ENCODE measurements at places on chromosomes 4 and X.

DNA sequence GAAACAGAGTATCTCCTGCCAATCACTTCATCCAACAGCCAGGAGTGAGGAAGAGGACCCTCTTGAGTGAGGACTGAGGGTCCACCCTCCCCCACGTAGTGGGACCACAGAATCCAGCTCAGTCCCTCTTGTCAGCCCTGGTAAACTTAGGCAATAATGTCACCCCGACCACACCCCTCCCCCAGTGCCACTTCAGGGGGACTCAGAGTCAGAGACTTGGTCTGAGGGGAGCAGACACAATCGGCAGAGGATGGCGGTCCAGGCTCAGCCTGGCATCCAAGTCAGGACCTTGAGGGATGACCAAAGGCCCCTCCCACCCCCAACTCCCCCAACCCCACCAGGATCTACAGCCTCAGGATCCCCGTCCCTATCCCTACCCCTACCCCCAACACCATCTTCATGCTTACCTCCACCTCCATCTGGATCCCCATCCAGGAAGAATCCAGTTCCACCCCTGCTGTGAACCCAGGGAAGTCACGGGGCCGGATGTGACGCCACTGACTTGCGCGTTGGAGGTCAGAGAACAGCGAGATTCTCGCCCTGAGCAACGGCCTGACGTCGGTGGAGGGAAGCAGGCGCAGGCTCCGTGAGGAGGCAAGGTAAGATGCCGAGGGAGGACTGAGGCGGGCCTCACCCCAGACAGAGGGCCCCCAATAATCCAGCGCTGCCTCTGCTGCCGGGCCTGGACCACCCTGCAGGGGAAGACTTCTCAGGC lies at the start of the genes CSAG1 and MAGEA12:
Gene CSAG1, minus strand, starts transcription at position 461 of the 715 bp plus-strand sequence. CDS start 1,261 bp downstream, outside the sequence.
Gene MAGEA12, plus strand, starts transcription at position 497 of the 715 bp plus-strand sequence. CDS start 2,405 bp downstream, outside the sequence.
- H3K4me1 ChIP-seq: no peaks in the 10 kb centered on the region
- peaks cover 3% of the 10 kb centered on the region for H3K27me3 ChIP-seq
- DNase-seq: no peak
- H3K4me3 ChIP-seq: no peak within 1 kb of the TSS
- H3K27ac ChIP-seq: no peak within 1 kb of the TSS

GRCh38 chr4:159018062-159018629 lies 84.7 kb upstream of the RAPGEF2 start:
- no peak overlapping the region for H3K4me3 ChIP-seq
- H3K4me1 ChIP-seq: no peaks in the 10 kb centered on the region
- H3K27ac ChIP-seq: no peak overlapping the region
- H3K27me3 ChIP-seq: peaks cover 11% of the 10 kb centered on the region

DNA sequence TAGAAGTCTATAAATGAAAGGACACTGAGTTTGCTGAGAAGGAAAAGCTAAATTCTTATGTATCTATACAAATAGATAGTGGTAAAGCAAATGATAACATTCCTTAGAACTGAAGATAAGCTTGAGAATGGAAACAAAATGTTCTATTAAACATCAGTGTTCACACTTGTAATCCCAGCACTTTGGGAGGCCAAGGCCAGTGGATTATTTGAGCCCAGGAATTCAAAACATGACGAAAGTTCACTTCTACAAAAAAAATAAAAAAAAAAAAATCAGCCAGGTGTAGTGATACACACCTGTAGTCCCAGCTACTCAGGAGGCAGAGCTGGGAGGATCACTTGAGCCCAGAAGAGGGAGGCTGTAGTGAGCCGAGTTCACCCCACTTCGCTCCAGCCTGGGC lies 199.8 kb downstream of the COMMD8 start:
- H3K4me3 ChIP-seq: no peak overlapping the region
- H3K27me3 ChIP-seq: no peaks in the 10 kb centered on the region
- no peaks in the 10 kb centered on the region for H3K36me3 ChIP-seq
- no peak overlapping the region for H3K27ac ChIP-seq
- no peak for DNase-seq
- no peaks in the 10 kb centered on the region for H3K4me1 ChIP-seq

DNA sequence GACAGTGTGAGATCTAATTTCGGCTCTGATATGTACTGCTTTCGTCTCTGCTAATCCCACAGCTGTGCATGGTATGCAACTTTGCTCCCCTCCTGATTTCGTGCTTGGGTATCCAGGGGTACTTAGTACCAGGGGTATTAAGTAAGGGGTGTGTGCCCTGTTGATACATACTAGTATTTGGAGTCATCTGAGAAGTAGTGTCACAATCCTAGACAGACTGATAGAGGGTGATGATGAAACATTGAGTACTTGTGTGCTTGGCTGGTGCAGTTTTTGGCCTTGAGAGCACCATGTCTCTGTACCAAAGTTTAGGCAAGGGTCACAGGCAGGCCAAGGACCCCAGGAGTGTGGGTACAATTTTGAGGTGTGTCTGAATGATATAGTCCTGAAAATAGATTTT lies 10.9 kb downstream of the GPAT3 start:
- no peaks in the 10 kb centered on the region for H3K27me3 ChIP-seq
- H3K27ac ChIP-seq: no peak overlapping the region
- no peak for DNase-seq
- H3K36me3 ChIP-seq: peaks cover 22% of the 10 kb centered on the region

GRCh38 chr4:101197350-101197749 lies 150.0 kb downstream of the PPP3CA start:
- no peaks in the 10 kb centered on the region for H3K27me3 ChIP-seq
- no peak overlapping the region for H3K4me3 ChIP-seq
- no peak overlapping the region for H3K27ac ChIP-seq
- peaks cover 33% of the 10 kb centered on the region for H3K4me1 ChIP-seq
- H3K36me3 ChIP-seq: peaks cover 26% of the 10 kb centered on the region
- no peak for DNase-seq

DNA sequence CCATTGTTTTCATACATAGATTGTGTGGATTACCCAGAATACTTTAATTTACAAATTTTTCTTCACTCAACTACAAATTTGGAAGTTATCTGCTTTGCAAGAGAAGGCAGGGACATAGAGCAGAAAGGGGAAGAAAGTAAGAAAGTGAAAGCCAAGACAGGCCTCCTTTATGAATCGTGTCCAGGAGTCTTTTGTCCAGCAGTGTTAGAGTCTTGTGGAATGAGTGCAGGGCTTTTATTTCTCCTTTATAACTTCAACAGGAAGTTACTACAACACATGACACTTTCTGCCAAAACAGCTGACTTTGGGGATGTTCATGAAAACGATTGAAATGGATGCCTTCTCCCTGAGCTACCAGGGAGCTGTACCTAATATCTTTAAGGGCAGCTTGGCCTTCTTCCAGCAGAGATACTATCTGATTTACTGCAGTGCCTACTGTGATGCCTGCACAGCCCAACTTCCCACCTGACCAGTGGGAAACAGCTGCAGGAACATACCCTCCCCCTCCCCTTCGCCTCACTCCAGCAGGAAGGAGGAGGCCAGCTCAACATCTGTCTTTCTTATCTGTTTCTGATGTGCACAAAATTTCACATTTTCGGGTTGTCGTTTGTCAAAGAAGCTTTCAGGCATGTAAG lies 557.7 kb upstream of the SLIT2 start:
- no peaks in the 10 kb centered on the region for H3K27me3 ChIP-seq
- no peaks in the 10 kb centered on the region for H3K36me3 ChIP-seq
- no peak overlapping the region for H3K4me3 ChIP-seq
- no peaks in the 10 kb centered on the region for H3K4me1 ChIP-seq

GRCh38 chr4:78612398-78613178 lies 61.0 kb downstream of the ANXA3 start:
- peaks cover 7% of the 10 kb centered on the region for H3K27me3 ChIP-seq
- H3K27ac ChIP-seq: no peak overlapping the region
- no peak for DNase-seq
- no peaks in the 10 kb centered on the region for H3K36me3 ChIP-seq
- no peak overlapping the region for H3K4me3 ChIP-seq

DNA sequence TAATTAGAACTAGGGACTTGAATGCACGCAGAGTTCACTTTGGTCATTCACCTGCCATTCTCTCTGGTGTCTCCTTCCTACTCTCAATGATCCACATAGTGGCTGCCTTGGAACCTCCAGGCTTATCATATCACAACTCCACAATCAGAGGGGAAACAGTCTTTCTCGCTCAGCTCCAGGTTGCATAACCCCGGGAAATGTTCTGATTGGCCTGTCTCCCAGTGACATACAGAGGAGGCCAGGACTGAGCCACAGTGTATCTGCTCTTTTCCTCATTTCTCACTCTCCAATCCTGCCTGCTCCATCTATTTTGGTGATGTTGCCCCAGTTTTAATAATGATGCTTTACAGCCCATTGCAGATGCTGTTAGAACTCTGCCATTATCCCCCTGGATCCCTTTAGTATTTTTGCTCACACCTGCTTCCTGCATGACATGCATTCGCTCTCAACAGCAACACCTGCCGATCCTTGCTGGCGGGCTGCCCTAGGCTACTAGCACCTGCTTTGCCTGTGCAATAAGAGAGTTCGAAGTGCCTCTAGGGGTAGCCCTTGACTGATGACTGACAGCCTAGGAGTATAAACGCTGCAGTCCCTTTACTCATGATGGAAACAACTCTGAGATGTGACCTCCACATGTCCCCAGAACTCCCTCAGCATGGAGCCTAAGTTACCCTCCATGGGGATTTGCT lies 211.3 kb upstream of the RPS6KA3 start:
- DNase-seq: no peak
- H3K4me3 ChIP-seq: no peak overlapping the region
- no peak overlapping the region for H3K27ac ChIP-seq
- H3K27me3 ChIP-seq: peaks cover 12% of the 10 kb centered on the region
- no peaks in the 10 kb centered on the region for H3K36me3 ChIP-seq

- no peaks in the 10 kb centered on the region for H3K4me1 ChIP-seq
- no peaks in the 10 kb centered on the region for H3K36me3 ChIP-seq
- no peak overlapping the region for H3K4me3 ChIP-seq
- H3K27me3 ChIP-seq: no peaks in the 10 kb centered on the region
Observed at GRCh38 chr4:156336511-156336910, 382.8 kb upstream of the CTSO start.

GRCh38 chrX:40933706-40934425 lies 151.4 kb upstream of the USP9X start:
- no peak for DNase-seq
- no peaks in the 10 kb centered on the region for H3K36me3 ChIP-seq
- H3K4me1 ChIP-seq: peaks cover 18% of the 10 kb centered on the region
- H3K4me3 ChIP-seq: peak overlapping the region; percentile 61

- H3K36me3 ChIP-seq: no peaks in the 10 kb centered on the region
- no peak for DNase-seq
- peak overlapping the region; percentile 77 for H3K4me3 ChIP-seq
Observed at GRCh38 chrX:107826238-107827029, 768 bp downstream of the MID2 start.

DNA sequence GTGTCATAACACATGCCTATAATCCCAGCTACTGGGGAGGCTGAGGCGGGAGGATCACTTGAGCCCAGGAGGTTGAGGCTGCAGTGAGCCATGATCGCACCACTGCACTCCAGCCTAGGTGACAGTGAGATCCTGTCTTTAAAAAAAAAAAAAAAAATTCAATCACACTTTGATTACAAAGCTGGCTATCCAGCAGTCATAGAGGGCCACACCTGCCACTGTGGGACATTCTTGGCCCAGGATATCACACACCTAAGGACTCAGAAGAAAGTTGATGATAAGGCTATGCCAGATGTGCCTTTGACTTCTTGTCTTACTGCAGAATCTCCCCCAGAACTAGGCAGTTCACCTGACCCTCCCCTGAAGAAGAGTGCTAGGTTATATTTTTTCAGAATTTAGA lies 122.5 kb upstream of the GALNT7 start:
- DNase-seq: no peak
- no peaks in the 10 kb centered on the region for H3K36me3 ChIP-seq
- no peak overlapping the region for H3K4me3 ChIP-seq

DNA sequence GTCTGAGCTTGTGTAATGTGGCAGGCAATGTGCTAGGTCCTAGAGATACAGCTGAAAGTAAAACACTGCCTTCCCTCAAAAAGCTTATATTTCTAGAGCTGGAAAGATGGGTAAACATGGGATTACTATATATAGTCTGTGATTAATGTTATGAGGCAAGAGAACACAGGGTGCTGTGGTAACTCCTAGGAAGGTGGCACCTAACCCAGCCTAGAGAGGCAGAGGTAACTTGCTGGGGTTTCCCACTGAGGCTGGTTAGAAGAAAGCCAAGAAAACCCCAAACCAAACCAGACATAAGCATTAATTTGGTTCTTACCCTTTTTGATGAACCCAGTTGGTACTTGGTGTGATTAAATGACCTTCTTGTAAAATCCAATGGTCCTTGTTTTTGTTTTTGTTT lies 315.0 kb downstream of the PPP1R2C start:
- no peaks in the 10 kb centered on the region for H3K36me3 ChIP-seq
- H3K4me1 ChIP-seq: no peaks in the 10 kb centered on the region
- no peaks in the 10 kb centered on the region for H3K27me3 ChIP-seq

GRCh38 chr4:184288451-184289178 lies 70.9 kb upstream of the ENPP6 start:
- H3K27ac ChIP-seq: peak overlapping the region; percentile 76
- DNase-seq: no peak

GRCh38 chr4:12118651-12119213 lies 690.0 kb upstream of the HS3ST1 start:
- no peaks in the 10 kb centered on the region for H3K27me3 ChIP-seq
- no peaks in the 10 kb centered on the region for H3K36me3 ChIP-seq
- H3K27ac ChIP-seq: no peak overlapping the region
- H3K4me3 ChIP-seq: no peak overlapping the region
- H3K4me1 ChIP-seq: no peaks in the 10 kb centered on the region

- no peak for DNase-seq
- no peak overlapping the region for H3K27ac ChIP-seq
- peaks cover 28% of the 10 kb centered on the region for H3K4me1 ChIP-seq
- H3K4me3 ChIP-seq: peak overlapping the region; percentile 57
- peaks cover 62% of the 10 kb centered on the region for H3K36me3 ChIP-seq
- H3K27me3 ChIP-seq: peaks cover 14% of the 10 kb centered on the region
Observed at GRCh38 chr4:80197601-80198440, 518 bp downstream of the PRDM8 start.

GRCh38 chr4:151921811-151922210 lies 161.0 kb upstream of the GATB start:
- H3K4me3 ChIP-seq: no peak overlapping the region

DNA sequence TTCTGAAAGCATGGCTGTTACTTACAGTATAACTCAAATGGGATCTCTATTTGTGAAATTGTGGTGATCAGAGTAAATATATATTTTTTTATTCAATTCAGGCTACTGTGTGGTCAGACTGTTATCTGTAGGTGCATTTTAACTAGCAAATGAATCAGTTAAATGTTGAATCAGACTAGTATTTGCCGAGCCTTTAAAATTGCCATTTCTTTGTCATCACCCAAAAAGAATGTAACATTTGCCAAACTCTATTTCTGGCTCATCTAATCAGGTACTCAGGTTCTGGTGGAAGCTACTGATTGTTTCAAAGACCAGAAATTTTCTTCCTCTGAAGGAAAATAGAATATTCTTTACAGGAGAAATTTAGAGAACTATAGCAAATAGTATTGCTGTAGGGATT lies 1.8 kb upstream of the NAA15 start:
- H3K4me1 ChIP-seq: peaks cover 54% of the 10 kb centered on the region
- no peak for DNase-seq
- H3K36me3 ChIP-seq: peaks cover 16% of the 10 kb centered on the region
- H3K27me3 ChIP-seq: no peaks in the 10 kb centered on the region

GRCh38 chr4:72860766-72861165 lies 208.8 kb downstream of the COX18 start:
- no peak overlapping the region for H3K4me3 ChIP-seq
- H3K36me3 ChIP-seq: no peaks in the 10 kb centered on the region
- no peak overlapping the region for H3K27ac ChIP-seq
- no peaks in the 10 kb centered on the region for H3K4me1 ChIP-seq
- no peaks in the 10 kb centered on the region for H3K27me3 ChIP-seq

- no peak for DNase-seq
- H3K36me3 ChIP-seq: no peaks in the 10 kb centered on the region
- H3K27ac ChIP-seq: no peak overlapping the region
- no peak overlapping the region for H3K4me3 ChIP-seq
Observed at GRCh38 chr4:5900844-5901243, 8.0 kb upstream of the CRMP1 start.

Data from activated CD4-positive, alpha-beta memory T cell treated with anti-CD3 and anti-CD28 coated beads, Interleukin-2, amount 10 ng/mL, durations not matched to agents 7 days and 5 days (primary cell).